ENCODE measurements at places on chromosomes 4 and X. TPM values are rescaled to one million over a fixed set of nuclear protein-coding genes. Genes with fewer than 3 reads are reported as not detected.
A peak's percentile ranks its signal among the peaks of the same experiment; 100 is the strongest.

Gene C4orf54
- total RNA-seq: not detected

DNA sequence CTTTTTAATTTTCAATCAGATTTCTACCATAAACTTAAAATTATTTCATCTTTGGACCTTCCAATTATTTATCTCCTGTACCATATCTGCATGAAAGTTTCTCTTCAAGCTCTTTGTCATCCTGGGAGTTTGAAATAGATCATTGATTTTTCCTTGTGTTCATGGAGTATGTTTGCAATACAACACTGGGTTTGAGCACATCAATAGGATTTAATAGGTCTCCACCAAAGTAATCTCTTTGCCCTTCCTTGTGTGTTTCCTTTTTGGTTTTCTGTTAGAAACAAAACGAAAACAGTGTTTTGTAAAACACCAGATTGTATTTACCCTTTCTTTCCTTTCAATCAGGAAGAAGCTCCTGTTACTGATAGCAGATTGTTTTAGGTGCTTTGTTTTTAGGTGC is 11.9 kb downstream of the FMR1 start:
- H3K36me3 ChIP-seq: 0 out of 2 replicates have a peak, but pooled peaks cover 2% of the 10 kb centered on the region
- peak overlapping the region; percentile 52 for H3K27ac ChIP-seq
- no peak for DNase-seq
- H3K4me3 ChIP-seq: no peak overlapping the region

GRCh38 chr4:24736066-24736465 is 59.3 kb upstream of the SOD3 start:
- H3K27ac ChIP-seq: no peak overlapping the region
- H3K4me1 ChIP-seq: no peaks in the 10 kb centered on the region
- no peaks in the 10 kb centered on the region for H3K36me3 ChIP-seq
- H3K27me3 ChIP-seq: no peaks in the 10 kb centered on the region
- H3K4me3 ChIP-seq: no peak overlapping the region
- DNase-seq: no peak

Gene INTS6L
- not detected for total RNA-seq

- no peaks in the 10 kb centered on the region for H3K27me3 ChIP-seq
- H3K36me3 ChIP-seq: no peaks in the 10 kb centered on the region
- no peak for DNase-seq
- no peaks in the 10 kb centered on the region for H3K4me1 ChIP-seq
These were observed 41.4 kb downstream of the ARHGEF9 start for GRCh38 chrX:63743596-63743995.

Gene TRIM61
- not detected for total RNA-seq

Data from HepG2 (cell line).